ENCODE measurements at places on chromosomes 1 and 21. TPM values are rescaled to one million over a fixed set of nuclear protein-coding genes. Genes with fewer than 3 reads are reported as not detected.

DNA sequence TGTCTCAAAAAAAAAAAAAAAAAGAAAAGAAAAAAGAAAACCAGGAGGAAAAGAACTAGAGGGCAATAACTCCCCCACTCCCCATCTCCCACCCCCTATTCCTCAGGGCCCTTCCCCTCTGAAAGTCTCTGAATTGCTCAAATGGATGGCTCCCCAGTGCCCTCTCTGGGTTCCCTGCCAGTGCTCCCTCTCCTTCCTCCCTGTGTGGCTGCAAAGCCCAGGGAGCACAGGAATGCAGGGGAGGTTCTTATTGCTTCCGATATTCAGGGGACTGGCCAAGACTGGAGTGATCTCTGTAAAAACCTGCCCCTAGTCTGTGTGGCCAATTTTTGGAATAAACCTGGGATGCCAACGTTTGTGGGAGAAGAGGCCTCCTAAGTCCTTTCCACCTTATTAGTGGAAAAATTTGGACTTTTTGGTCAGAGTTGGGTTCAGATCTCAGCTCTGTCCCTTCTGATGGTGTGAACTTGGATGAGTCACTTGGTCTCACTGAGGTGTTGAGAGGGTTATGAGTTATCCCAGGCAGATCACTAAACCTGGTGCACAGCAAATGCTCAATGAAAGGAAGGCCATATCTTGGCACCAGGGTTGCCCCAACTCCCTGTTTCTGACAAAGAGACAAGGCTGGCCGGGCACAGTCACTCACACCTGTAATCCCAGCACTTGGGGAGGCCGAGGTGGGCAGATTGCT, 13.4 kb upstream of the ARHGEF10L start:
- DNase-seq = no peak

Gene AHCTF1
- 10.8 TPM for polyA plus RNA-seq

DNA sequence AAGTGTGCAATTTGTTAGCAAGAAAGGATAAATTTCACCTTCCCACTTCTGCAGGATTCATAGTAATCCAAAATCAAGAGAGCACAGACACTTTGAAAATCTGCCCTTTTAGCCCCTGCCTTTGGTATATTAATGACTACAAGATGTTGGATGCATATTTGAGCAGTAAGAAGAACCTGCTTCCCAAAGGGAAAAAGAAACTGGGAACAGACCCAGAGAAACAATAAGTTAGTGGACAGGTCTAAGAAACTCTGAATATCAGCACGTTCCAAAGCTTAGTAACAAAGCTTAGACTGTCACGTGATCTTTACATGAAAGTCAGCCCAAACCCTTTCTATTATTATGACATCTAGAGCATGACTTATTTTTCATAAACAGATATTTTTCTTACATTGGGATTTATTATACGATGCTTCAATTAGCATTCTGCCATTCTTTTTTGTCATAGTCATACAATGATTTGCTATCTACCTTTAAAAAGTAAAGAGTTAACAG, 390.9 kb upstream of the ADGRL2 start:
- DNase-seq = no peak

Gene ZNF648
- not detected for polyA plus RNA-seq

Gene DIO1
- polyA plus RNA-seq = 24.2 TPM

- no peak for DNase-seq
These were observed 12.4 kb downstream of the RCSD1 start for GRCh38 chr1:167642501-167642826.

- DNase-seq = peak; percentile 93
These were observed 18.3 kb upstream of the ARID1A start for GRCh38 chr1:26677306-26678115.

DNA sequence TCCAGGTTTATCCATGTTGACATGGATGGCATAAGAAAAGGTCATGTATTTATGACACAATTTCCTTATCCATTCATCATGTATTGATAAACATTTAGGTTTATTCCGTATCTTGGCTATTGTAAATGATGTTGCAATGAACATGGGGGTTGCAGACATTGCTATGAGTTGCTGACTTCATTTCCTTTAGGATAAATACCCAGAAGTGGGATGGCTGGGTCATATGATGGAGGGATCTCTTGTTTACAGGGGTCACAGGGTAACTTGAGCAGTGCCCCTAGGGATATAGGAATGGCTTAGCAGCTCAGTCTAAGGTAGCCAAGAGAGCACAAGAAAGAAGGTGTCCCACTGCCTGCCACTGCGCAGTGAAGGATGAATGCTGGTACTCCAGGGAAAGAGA, 229.6 kb upstream of the COA6 start:
- no peak for DNase-seq

Gene PTGFR
- 1.1 TPM for polyA plus RNA-seq

- no peak for DNase-seq
These were observed 175.8 kb downstream of the TNFSF18 start for GRCh38 chr1:172874950-172875349.

- no peak for DNase-seq
These were observed 12.9 kb downstream of the MOV10 start for GRCh38 chr1:112687361-112687760.

Gene C1orf210
- 47.4 TPM for polyA plus RNA-seq

DNA sequence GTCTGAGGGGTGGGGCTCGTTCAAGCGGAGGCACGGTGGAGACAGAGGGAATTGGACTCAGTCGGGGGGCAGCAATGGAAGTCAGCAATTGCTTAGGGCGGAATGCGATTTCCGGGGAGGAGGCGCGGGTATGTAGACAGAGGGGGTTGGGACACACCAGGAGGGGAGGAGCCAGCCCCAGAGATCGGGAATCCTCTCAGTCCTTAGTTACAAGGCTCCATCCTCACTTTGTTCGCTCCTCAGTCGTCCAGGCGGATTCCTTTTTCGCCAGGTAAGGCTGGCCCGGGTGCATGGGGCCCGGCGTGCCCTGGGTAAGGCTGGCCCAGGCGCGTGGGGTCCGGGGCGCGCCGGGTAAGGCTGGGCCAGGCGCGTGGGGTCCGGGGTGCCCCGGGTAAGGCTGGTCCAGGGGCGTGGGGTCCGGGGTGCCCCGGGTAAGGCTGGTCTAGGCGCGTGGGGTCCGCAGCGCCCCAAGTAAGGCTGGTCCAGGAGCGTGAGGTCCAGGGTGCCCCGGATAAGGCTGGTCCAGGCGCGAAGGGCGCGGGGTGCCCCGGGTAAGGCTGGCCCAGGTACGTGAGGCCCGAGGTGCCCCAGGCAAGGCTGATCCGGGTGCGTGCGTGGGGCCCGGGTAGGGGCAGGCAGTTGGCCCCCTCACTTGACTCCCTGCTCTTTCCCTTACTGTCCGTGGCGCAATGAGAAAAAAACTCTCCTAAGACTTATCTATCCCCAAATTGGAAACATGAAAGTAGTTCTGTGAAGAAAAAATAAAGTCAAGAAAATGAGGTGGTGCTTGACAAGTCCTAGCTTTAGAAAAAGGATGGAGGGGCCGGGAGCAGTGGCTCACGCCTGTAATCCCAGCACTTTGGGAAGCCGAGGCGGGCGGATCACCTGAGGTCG, at the start of gene L1TD1:
TSS of gene L1TD1 (plus strand) at position 199 of the 894 bp plus-strand sequence. CDS start 11,780 bp downstream, outside the sequence.
- peak; percentile 60 for DNase-seq

- peak; percentile 13 for DNase-seq
These were observed 111.3 kb downstream of the PATJ start for GRCh38 chr1:61853583-61853982.

GRCh38 chr1:64246294-64246917, 43.0 kb downstream of the UBE2U start:
- peak; percentile 64 for DNase-seq

DNA sequence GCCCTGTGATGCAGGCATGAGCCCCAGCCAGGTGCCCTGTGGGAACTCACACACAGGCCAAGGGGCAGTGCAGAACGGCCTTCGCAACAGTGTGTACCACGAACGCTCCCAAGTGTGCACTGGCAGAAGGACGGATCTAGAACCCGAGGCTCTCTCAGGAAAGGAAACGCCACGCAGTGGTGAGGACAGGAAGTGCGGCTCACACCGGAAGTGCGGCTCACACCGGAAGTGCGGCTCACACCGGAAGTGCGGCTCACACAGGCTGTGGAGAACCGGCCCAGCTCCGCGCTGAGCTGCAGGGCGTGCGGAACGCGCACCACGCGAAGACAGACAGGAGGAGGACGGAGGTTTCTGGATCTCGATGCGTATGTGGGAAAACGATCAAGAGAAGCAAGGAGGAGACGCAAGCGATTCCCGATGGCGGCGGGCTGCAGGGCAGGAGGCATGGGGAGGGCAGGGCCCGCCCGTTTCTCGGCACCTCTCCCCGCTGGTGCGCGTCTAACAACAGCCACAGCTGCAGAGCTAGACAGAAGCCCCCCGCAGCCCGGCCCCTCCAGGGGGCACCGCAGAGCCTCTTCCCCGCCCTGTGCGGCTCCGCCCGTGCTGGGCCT, 35.9 kb upstream of the TMEM52 start:
- no peak for DNase-seq

Gene TMEM269
- not detected for polyA plus RNA-seq

Gene RHOC
- polyA plus RNA-seq = 612 TPM

DNA sequence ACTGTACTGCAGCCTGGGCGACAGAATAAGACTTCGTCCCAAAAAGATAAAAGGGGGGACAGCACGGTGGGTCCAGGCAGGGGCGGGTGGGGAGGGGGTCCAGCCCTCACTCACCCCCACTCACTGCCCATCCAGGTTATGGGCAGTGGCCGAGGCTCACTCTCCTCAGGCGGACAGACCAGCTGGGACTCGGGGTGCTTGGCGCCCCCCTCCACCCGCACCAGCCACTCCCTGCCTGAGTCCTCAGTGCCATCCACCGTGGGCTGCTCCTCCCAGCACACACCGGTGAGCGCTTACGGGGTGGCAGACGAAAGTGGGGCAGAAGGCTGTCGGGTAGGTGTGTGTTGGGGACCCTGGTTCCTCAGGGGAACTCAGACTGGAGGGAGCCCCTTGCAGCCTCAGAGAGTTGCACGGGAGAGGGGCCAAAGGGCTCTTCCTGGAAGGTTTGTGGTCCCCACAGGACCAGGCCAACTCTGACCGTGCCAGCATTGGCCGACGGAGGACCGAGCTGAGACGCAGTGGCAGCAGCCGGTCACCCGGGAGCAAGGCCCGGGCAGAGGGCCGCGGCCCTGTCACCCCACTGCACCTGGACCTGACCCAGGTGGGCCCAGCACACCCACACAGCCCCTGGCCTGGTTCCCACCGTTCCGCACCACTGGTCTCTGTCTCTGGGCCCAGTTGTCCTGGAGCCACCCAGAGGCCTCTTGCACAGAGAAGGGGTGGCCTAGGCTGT, 6.6 kb downstream of the PLEKHN1 start:
- DNase-seq = no peak

Gene C1orf141
- polyA plus RNA-seq = not detected

Gene KIF21B
- 0.19 TPM for polyA plus RNA-seq

Gene CADM3
- 0.77 TPM for polyA plus RNA-seq

Gene CA14
- 6.0 TPM for polyA plus RNA-seq

Gene S100A7A
- not detected for polyA plus RNA-seq

Gene GLMP
- polyA plus RNA-seq = 206 TPM

Gene CELA2B
- not detected for polyA plus RNA-seq

GRCh38 chr21:40018871-40019475, 151.7 kb downstream of the PCP4 start:
- DNase-seq = no peak

GRCh38 chr1:77845951-77846350, 42.5 kb upstream of the NEXN start:
- DNase-seq = no peak

DNA sequence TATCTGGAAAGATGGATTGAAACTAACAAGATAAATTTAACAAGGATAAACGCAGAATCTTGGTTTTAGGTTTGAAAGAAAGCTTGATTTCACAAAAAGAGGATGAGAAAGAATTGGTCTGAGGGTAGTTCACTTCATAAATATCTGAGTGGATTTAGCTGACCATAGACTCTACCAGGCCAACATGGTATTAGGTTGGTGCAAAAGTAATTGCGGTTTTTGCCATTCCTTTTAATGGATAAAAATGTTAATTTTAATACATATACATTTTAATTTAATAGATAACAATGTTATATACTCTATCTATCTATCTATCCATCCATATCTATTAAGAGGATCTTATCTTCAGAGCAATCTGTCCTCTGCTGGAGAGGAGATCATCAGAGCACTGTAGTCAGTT, 70.2 kb upstream of the PLXNA2 start:
- no peak for DNase-seq

Gene IGSF8
- 54.1 TPM for polyA plus RNA-seq

GRCh38 chr1:3778590-3779264, 6.2 kb downstream of the SMIM1 start:
- no peak for DNase-seq

- DNase-seq = peak; percentile 65
These were observed 48.7 kb upstream of the PRELP start for GRCh38 chr1:203426870-203427269.

Gene TMEM125
- polyA plus RNA-seq = 43.1 TPM

Gene LYPD8
- polyA plus RNA-seq = not detected

DNA sequence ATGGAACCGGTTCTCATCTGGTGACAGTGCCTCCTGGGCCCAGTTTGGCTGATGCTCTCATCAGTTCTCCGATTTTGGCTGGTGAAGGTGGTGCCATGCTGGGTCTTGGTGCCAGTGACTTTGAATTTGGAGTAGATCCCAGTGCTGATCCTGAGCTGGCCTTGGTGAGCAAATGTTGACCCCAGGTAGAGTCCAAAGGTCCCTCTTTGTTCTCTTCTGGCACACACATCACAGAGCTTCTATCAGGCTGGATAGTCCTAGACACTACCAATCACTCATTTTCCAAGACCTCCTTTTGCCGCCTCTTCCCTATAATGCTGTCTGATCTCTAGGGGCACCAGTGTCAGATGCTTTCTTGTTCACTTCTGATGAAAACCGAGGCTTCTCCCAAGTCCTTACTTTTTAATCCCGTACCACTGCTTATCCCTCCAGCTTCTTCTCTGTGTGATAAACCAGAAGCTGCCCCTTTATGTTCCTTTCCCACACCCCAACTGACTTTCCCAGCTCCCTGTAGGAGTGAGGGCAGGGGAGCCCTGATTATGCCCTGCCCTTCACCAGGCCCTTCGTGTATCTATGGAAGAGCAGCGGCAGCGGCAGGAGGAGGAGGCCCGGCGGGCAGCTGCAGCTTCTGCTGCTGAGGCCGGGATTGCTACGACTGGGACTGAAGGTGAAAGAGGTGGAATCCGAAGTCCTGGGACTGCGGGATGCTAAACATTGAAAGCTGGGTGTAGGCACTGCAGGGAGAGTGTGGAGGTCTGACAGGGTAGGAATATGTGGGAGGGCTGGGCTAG, 11.1 kb downstream of the PSMD4 start:
- DNase-seq = no peak

Measured in hepatocyte (in vitro differentiated cells).